ENCODE measurements at places on chromosomes 7 and 10.

GRCh38 chr7:139721821-139722220 is 56.0 kb downstream of the HIPK2 start:
- no peak for DNase-seq

GRCh38 chr10:42783181-42783549 is 570 bp downstream of the BMS1 start:
- peak; percentile 63 for DNase-seq

GRCh38 chr10:48802611-48803071 is 118.0 kb downstream of the WDFY4 start:
- no peak for DNase-seq

DNA sequence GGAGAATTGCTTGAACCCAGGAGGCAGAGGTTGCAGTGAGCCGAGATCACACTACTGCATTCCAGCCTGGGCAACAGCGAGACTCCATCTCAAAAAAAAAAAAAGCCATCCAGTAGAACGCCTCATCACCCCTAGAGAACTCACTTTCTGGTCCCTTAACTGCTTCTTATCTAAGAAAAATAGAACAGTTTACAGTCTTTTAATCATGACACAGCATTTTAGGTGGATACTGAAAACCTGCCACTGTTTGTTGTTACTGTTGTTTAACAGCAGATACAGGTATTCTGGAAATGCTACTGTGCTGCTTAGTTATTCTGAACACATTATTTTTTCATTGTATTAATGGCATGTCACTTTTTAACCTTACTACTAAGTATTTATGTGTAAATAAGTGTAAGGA is 624.3 kb upstream of the GHITM start:
- DNase-seq, result no peak

- no peak for DNase-seq
Observed at GRCh38 chr7:39554583-39555165, 11.5 kb upstream of the YAE1 start.

DNA sequence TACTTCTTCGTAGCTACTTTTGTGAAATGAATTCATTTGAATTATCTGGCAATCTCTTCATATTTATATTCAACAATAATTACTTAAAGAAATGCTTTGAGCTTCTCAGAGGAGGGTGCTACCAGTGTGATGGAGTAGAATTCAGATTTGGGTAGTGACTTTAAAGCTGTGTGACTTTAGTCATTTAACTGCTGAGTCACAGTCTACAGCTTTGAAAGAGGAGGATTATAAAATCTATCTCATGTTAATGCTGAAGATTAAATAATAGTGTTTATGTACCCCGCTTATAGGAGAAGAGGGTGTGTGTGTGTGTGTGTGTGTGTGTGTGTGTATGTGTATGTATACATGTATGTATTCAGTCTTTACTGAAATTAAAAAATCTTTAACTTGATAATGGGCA is 68.2 kb downstream of the CFTR start:
- no peak for DNase-seq

DNA sequence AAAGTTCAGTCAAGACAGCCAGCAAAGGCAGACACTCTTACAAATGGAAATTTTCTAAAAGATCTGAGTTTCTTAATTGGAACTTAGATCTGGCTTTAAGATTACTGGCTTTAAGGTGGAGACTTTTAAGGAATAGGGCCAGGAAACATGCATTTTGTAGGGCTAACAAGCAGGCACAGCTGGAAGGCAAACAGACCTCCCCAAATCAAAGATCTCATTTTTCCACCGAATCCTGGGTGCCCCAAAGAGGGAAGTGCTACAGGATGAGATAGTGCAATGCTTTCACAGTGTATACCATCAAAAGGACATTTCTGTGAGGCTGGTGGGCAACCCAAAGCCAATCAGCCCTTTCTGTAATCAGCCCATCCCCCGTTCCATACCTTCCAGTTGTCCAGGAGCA is 27.4 kb downstream of the MRPL32 start:
- DNase-seq, result no peak

DNA sequence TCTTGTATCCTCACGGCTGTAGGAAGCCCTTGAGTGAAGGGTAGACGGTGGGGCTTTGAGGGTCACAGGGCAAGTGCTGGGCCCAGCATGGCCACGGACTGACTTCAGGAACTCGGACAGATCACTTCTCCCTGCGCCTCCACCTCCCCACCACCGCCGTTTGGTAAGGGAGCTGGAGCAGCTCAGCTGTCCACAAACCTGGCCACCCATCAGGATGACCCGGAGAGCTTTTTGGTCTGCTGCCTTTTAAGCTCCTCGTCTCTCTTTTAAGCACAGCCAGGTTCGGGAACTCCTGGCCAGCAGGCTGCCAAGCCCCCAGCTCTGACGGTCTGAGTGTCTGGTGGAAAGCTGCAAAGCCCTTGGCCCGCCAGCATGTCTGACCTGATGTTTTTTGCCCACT is 64.1 kb downstream of the ABRAXAS2 start:
- no peak for DNase-seq

DNA sequence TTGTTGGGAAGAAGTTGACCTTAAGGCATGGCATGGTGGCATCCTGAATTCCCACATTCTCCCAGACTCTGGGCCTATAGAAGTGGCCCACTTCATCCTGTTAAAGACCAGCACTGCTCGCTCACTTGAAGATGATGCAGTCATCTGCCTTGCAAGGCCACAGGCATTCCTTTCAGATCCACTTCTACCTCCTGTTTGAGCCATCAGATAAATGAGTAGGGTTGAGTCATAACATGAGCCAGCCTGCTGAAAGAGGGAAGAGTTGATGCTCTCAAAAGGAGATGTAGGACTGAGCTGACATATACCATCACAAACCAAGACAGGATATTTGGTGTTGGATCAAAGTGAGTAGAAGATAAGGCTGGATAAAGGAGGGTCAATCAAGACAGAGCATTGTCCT is 1.5 kb upstream of the EBLN1 start:
- no peak for DNase-seq

GRCh38 chr7:28112467-28112866 is 68.1 kb downstream of the JAZF1 start:
- DNase-seq, result no peak

DNA sequence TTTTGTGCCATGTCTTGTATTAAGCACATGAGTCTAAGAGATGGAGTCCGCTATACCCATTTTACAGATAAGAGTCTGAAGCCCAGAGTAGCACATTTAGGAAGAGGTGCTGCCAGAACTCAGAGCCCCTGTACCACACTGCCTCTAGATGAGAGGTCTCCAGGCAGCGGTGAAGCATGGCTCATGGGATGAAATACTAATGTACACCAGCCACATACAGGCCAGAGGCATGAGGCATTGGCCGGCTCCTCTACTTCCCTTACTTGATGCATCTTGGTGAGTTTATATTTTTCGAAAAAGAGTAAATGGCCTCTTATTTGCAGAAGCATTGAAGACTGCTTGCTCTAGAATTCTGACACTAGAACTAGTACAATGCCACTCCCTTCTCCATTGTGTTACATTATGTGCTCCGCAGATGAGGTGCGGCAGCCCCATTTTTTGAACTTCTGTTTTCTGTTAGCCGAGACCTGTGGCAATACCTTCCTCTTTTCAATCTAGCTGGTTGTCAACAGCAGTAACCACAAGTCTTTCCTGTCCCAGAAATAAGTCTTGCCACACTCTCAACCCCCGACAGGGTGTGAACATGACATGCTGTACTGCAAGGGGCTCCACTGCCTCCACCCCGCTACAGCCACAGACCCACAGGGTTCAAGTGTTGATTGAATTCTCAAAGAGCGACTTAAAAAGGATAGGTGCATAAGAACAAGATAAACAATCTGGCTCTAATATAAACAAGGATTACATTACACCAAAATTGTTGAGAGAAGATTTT is 145.3 kb downstream of the CELF2 start:
- no peak for DNase-seq

GRCh38 chr7:40586197-40586596 is 451.4 kb downstream of the SUGCT start:
- DNase-seq, result no peak

GRCh38 chr10:130350996-130351395 is 214.8 kb downstream of the GLRX3 start:
- DNase-seq, result no peak

- DNase-seq, result peak; percentile 84
Observed at GRCh38 chr7:73647725-73648592, 19.7 kb upstream of the VPS37D start.

DNA sequence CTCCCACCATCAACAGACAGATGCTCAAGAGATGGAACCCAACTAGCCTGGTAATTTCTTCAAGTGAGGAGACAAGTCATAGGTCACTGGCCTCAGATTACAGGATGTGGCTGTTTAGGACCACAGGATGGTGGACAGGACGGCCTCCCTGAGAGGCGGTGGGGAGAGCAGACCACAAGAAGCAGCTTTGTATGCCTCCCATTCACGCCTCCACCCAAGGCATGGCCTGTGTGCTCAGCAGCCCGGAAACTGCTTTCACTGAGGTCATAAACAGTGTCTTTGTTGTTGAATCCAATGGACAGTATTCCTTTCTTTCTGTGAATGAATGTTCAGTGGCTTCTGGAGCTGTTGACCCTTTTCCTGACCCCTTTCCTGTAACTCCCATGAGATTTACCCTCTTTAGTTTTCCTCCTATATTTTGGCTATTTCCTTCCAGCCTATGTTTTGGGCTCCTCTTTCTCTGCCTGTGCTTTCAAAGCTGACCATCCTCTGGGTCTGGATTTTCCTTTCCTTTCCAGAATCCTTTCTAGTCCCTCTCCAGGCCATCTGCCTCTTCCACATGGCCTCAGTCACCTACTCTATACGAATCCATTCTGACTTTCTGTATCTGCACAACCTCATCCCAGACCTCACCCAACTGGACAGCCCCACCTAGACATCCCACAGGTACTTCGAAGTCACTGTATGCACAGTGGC is 32.4 kb upstream of the INPP5F start:
- DNase-seq, result peak; percentile 83

GRCh38 chr7:11492307-11492706 is 339.7 kb downstream of the THSD7A start:
- no peak for DNase-seq

- no peak for DNase-seq
Observed at GRCh38 chr7:27944643-27945042, 204.7 kb downstream of the TAX1BP1 start.

- DNase-seq, result no peak
Observed at GRCh38 chr10:27225642-27226257, 14.8 kb downstream of the ACBD5 start.

- peak; percentile 23 for DNase-seq
Observed at GRCh38 chr7:7642081-7642480, 1.5 kb downstream of the UMAD1 start.

DNA sequence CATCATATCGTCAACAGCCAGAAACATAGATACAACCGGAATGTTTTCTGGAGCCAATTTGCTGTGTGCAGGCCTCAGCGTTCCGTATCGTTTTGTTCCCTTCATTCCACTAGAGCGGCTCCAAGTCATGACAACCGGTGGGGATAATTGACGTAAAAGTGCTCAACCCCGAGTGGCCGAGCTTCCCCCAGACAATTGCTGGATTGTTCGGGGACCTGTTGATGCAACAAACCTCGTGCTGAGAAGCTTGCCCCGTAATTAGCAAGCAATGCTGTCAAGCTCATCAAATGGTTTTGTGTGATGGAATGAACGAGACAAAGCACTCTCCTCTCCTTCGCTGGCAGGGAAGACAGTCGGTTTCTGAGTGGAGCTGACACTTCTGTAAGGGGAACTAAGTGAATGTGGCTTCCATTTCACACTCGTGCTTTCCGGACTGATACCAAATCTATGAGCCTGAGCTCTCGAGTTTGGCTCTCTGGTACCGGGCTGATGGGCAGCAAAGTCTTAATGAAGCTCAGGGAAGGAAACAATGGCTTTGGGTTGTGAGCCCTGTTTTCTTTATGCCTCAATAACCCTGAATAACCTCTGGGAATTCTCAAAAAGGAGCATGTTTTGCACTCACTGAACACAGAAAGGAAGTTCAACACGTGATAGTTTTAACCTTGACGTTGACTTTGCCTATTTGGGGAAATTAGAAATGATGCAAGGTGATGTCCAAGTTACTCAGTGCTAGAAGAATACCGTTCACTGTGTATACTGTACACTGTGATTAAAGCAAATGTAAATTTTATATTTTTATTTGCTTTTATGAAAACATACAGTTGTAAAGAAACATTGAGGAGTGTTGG is 220.5 kb downstream of the BAMBI start:
- DNase-seq, result no peak

GRCh38 chr7:147069771-147070170 is 953.2 kb downstream of the CNTNAP2 start:
- no peak for DNase-seq

DNA sequence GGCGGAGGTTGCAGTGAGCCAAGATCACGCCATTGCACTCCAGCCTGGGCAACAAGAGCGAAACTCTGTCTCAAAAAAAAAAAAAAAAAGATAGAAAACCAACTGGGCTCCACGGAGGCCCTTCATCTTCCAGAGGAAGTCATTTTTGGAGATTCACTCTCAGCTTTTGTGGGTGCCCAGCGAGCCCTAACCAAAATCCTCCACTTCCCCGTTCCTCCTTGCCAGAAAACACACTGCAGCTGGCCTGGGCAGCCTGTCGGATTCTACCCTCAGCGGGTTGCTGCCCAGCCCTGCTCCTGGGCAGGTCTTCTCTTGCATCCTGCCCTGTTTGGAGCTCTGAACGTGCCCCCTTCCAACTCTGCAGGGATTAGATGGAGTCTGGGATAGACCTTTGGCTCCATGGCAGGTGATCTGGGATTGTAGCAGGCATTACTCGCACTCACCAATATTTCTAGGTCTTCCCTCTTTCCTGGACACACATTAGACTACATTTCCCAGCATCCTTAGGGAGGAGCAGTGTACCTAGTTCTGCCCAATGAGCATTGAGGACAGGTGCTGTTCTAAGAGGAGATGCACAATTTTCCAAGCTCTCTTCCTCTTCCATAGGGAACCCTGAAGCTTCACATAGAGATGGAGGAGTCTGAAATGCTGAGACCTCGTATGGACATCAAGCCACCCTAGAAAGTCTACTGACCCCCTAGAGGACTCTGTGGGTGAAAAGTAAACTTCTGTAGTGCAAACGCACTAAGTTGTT is 4.6 kb downstream of the GRID2IP start:
- peak; percentile 72 for DNase-seq

DNA sequence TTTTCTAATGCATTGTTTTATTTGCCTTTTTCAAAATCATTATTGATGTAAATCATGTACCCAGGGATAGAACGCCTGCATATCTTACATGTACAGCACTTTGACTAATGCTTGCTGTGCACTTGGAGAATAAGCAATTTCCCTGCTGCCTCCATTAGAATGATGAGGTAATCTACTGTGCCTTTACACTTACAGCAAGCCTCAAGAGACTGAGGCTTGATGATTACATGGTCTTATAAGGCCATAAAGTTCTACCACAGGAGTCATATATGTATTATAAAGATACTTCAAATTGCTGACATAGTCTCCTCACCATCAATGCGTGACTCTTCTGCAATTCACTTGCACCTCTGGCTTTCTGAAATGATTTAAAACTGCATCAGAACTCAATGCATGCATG is 328.6 kb upstream of the HGF start:
- no peak for DNase-seq

- no peak for DNase-seq
Observed at GRCh38 chr10:63374991-63375390, 90.8 kb downstream of the JMJD1C start.

All from SW480 (cell line).